ENCODE measurements at places on chromosomes 2 and 18.

DNA sequence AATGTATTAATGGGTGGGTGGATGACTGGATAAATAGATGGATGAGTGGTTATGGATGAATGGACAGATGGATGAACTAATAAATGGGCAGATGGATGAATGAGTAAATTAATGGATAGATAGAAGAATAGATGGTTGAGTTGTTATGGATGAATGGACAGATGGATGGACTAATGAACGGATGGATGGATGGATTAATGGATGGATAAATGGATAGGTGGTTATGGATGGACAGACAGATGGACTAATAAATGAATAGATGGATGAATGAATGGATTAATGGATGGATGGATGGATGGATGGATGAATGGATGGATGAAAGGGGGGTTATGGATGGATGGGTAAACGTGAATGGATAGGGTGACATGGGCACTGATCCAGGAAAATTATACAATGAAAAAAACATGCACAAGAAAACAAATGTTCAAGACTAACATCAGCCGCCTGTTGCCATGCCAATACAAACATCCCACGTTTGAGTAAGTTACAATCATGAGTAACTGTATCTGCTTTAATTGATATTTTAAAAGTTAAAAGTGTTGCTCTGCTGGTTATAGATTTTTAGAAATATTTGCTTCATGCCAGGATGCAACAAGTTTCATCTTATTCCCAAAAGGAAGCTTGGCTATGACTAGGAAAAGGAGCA is 20.8 kb downstream of the PXDN start:
- no peak for DNase-seq

GRCh38 chr18:3840766-3841165 is 390.8 kb downstream of the TGIF1 start:
- DNase-seq = no peak

GRCh38 chr2:232447638-232448303 is 8.2 kb upstream of the ALPI start:
- DNase-seq = no peak

DNA sequence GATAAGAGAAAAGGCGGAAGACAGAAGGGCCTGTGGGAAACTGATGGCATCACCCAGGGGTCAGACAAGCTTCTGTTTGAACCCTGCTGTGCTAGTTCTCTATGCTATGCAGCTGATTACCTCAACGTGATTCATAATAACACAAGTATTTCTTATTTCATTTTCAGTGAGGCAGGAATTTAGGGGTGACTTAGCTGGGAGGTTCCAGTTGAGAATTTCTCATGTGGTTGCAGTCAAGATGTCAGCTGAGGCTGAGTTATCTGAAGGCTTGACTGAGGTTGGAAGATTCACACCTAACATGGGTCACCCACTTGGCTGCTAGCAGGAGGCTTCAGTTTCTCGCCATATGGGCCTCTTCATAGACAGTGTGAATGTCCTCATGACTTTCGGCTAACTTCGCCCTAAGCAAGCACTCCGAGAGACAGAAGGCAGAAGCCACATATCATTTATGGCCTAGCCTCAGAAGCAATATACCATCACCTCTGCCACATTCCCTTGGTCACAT is 34.0 kb upstream of the TMEM131 start:
- no peak for DNase-seq

DNA sequence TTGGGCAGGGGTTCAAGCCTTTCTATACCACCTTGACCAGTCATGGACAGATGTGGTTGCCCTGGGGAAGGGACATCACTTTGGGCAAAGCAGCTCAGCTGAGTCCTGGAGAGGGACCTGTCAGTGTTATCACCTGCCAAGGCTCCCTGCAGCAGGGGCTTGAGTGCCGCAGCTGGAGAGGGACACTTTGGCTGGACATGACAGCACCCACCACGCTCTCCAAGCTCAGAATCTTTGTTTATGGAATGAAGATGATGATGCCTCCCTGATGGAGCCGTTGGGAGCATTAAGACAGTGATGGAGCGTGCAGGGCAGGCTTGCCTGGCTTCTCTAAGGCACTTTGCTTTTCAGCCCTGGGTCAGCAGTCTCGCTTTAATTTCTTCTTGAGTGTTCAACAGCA is 4.3 kb upstream of the TFCP2L1 start:
- DNase-seq = no peak

GRCh38 chr2:134420920-134421319 is 167.0 kb downstream of the MGAT5 start:
- no peak for DNase-seq

DNA sequence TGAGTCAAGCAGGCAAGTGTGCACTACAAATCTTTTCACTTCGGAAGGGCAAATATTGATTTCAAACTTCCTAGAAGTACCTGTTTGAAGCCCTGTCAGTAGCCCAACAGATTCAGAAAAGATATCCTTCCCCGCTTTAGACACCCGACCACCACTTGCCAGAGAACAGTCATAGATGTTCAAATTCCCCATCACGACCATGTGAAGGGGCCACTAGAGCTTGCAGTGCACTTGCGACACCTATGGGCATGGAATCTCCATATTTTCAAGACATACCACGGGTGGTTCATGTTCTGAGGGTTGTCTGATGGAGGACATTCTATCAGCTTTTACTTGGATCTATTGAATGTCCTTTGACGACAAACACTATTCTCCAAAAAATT is 23.8 kb downstream of the GNLY start:
- no peak for DNase-seq

- no peak for DNase-seq
Observed at GRCh38 chr2:10231551-10232085, 71.1 kb upstream of the HPCAL1 start.

DNA sequence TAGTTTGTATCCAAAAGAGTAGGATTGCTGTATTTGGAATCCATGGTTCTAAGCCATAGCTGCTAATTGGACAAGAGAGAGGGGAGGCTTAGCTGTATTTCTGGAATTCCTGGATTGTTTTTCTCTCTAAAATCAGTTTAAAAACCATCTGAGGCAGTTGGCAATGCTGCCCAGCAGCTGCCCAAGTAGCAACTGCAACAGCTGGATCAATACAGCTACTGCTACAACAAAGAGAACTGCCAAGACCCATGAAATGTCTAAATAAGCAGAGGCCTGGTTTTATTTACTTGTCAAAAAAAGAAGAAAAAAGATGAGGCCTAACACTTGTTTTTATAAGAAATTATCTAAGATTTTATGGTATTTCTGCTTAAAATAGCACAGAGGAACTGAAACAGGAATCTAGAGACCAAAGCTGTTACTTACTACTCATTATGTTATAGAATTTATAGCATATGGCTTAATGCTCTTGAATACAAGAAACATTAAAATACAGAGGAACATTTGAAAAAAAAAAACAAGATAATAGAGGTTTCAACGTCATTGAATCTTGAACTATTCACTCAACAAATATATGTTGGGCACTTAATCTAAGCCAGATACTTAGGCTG is 39.1 kb downstream of the TMEFF2 start:
- no peak for DNase-seq

GRCh38 chr18:41543815-41544214 is 411.2 kb upstream of the PIK3C3 start:
- DNase-seq = no peak

DNA sequence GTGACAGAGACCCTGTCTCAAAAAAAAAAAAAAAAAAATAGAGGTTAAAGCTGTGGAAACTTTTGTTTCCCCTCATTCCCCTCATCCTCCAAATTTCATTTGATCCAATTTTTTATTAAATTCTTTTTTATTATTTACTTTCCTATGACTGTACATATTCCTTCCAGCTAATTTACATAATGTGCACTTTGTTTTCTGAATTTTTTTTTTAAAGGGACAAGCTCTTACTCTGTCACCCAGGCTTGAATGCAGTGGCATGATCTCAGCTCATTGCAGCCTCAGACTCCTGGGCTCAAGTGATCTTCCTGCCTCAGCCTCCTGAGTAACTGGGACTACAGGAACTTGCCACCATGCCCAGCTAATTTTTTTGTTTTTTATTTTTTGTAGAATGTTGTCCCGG is 10.3 kb downstream of the ANKAR start:
- no peak for DNase-seq

DNA sequence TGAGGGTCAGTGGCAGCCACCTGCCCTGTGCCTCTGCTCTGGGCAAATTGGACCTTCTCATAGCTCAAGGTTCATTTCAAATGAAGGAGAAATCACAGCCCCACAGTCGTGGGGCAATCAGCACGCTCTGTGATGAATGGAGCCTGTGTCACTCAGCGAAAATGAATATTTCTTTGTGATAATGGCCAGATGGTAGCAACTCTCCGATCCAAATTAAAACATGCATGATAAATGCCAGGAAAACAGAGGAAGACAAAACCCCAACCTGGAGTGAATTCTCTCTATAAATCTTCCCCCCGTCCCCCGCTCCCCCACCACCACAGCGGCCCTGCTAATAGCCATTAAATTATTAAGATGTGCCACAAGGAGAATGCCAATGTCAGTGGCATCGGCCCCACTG is 258.4 kb downstream of the CELF4 start:
- DNase-seq = no peak

DNA sequence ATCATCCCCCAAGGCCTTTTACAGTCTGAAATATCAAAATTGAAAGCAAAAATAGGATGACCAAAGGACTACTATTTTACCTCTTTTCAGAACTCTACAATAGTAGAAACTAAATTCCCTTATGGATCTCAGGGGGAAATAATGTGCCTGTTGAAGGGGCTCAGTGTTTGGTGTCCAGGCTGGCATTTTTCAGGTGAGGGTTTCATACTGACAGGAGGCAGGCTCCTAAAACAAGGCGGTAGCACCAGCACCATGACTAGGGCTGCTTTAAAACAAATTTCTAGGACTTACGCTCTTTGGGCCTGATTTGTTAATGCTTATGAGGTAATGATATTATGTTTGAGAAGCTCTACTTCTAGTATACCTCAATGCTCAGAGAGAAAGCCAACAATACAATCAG is 5.2 kb upstream of the BOLA3 start:
- no peak for DNase-seq

DNA sequence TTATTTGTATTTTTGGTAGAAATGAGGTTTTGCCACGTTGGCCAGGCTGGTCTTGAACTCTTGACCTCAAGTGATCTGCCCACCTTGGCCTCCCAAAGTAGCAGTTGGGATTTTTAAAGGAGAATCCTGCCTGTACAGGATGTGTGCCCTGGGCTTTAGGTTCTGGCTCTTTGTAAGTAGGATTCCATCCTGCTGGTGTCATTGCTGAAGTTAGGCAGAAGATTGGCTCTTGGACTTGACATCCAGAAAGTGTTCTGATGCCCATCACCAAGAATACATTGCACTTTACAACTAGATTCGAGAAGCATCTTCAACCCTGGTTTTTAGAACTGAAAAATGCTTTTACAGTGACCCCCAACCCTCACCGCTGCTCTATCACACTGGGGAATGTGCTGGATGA is 4.4 kb upstream of the TWIST2 start:
- no peak for DNase-seq

GRCh38 chr2:150258781-150259307 is 228.6 kb downstream of the RND3 start:
- DNase-seq = no peak

- DNase-seq = no peak
Observed at GRCh38 chr2:21194858-21195271, 71.1 kb downstream of the TDRD15 start.

GRCh38 chr2:133975676-133976428 is 278.0 kb upstream of the MGAT5 start:
- no peak for DNase-seq

DNA sequence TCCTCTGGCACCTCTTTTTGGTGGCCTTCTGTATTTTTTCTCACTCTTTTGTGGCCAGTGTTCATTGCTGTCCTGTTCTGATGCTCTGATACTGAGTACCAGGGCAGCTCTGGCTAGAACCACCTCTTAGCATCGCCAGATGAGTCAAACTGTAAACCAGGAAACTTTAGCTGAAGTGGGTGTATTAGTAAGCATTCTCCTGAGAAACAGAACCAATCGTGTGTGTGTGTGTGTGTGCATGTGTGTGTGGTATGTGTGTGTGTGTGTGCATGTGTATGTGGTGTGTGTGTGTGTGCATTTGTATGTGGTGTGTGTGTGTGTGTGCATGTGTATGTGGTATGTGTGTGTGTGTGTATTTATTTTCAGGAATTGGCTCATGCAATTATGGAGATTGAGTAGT is 166.3 kb upstream of the SKOR2 start:
- DNase-seq = no peak

GRCh38 chr2:211941216-211941747 is 597.3 kb downstream of the ERBB4 start:
- DNase-seq = no peak

- no peak for DNase-seq
Observed at GRCh38 chr2:2542316-2542715, 211.2 kb upstream of the MYT1L start.

GRCh38 chr2:27152796-27153464 is 4.1 kb downstream of the TCF23 start:
- DNase-seq = no peak

DNA sequence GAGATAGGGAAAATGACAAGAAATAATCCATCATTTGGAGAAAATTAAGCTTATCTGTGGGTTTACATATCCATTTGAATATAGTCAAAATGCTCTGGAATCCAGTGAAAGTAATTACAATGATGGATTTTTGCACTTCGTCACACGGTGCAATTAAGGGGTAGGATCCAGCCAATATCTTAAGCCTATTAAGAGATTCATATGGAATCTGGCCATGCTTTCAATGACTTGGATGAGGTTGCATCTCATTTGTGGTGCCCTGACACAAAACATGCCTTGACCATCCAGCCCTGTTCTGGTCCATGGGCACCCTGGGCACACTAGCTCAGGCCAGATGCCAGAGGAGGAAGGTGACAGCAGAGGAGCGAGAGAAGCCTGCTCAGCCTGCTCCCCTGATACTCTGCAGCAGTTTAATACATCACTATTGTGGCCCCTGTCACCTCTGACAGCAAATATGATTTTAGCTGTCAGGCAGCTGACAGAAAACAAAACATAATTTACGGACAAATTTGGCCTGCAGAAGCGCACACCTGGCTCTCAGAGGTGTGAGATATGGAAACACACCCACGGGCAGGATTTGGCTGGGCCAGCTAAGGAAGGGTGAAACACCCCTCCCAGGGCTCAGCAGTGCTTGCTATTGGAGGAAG is 94.1 kb upstream of the ST8SIA3 start:
- no peak for DNase-seq

- no peak for DNase-seq
Observed at GRCh38 chr18:36441426-36442240, 144.1 kb downstream of the FHOD3 start.

DNA sequence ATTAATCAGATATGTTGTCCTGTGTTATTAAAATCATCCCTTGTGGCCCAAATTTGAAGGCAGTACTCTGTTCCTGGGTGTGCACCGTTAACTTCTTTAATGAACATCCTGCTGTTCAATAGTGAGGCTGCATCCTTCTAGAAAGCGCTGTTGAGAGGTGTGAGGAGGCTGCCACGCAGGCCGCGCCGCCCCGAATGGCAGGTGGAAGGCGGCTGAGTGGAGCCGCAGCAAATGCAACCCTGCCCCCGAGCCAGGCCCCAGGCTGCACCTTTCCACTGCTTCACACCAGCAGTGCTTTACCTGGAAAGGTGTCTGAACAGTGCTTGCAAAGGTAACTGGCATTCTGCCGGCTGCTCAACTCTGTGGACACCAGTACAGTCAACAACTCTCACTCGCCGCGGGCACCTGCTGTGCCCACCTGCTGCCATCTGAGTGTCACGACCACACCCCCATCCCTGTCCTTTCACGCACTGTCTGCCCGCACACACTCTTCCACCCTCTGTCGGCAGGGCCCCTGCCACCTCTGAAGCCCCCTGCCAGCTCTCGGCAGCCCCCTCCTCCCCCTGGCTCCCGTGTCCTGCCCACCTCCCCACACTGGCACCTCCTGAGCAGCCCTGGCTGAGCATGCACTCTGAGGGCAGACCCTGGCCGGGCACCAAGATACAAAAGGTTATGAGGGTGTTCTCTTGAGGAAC is 70.9 kb downstream of the ODC1 start:
- no peak for DNase-seq
